ENCODE measurements at places on chromosomes 2 and 18. TPM values are rescaled to one million over a fixed set of nuclear protein-coding genes. Genes with fewer than 3 reads are reported as not detected.

Gene TBR1
- total RNA-seq = not detected

Gene ZSWIM2
- not detected for total RNA-seq

Gene IL1F10
- not detected for total RNA-seq

Gene LIMS4
- total RNA-seq = 0.90 TPM

Gene PDCD1
- total RNA-seq = not detected

Gene TUBA3E
- 18.5 TPM for total RNA-seq

Gene KCNIP3
- total RNA-seq = 6.1 TPM

Gene WDR35
- total RNA-seq = 4.6 TPM

Gene POMC
- total RNA-seq = 6.0 TPM

Gene CYP27C1
- 0.56 TPM for total RNA-seq

Gene CROCC2
- total RNA-seq = 0.10 TPM
